ENCODE measurements at places on chromosomes 5 and 9.

GRCh38 chr5:122901346-122901745 is 55.9 kb downstream of the SNX24 start:
- DNase-seq: no peak

DNA sequence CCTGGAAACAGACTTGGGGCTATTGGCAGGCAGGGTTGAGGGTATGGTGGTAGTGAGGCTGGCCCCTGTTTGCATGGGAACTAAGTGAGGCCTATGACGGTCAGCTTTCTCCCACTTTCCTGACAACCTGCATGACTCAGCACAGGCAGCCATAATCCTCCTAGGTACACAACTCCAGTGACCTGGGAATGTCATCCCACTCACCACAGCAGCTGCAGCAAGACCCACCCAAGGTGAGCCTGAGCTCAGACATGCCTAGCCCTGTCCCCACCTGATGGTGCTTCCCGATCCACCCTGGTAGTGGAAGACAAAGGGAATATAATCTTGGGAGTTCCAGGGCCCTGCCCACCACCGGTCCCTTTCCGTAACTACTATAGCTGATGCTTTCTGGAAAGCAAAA is 178.7 kb downstream of the NDUFS4 start:
- no peak for DNase-seq

GRCh38 chr9:121598167-121598964 is 53.1 kb upstream of the DAB2IP start:
- DNase-seq: no peak

DNA sequence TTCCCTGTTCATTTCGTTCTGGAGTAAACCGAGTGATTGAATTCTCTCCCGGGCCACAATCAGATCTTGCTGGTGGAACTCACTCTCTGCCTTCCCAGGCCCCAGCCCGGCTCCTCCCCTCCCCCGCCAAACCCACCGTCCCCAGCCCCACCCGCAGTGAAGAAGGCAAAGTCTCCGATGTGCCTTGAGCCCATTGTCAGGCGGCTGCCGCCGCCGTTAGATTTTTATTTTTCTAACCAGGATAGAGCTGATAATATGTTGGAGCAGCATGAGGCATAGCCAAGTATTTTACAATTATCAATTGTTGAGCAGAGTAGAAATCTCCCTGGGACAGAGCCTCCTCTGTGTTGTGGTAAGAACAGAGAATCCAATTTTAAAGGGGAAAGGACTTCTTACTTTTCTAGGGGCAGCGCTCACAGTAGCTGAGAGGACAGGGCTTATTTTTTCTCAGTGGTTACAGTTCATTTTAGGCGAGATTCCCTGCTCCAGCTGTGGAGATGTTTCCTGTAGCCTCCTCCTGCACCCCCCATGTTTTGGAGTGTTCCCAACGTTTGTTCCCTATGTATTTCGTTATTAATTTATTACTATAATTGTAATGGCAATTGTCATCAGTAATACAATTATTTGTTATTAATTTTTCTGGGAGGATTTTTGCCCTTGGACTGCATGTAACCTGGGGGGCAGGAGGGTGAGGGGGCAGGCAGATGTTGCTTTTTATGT is 1.3 kb downstream of the PSAT1 start:
- DNase-seq: no peak

GRCh38 chr9:41229408-41230401 is 40.6 kb upstream of the ZNG1F start:
- no peak for DNase-seq

DNA sequence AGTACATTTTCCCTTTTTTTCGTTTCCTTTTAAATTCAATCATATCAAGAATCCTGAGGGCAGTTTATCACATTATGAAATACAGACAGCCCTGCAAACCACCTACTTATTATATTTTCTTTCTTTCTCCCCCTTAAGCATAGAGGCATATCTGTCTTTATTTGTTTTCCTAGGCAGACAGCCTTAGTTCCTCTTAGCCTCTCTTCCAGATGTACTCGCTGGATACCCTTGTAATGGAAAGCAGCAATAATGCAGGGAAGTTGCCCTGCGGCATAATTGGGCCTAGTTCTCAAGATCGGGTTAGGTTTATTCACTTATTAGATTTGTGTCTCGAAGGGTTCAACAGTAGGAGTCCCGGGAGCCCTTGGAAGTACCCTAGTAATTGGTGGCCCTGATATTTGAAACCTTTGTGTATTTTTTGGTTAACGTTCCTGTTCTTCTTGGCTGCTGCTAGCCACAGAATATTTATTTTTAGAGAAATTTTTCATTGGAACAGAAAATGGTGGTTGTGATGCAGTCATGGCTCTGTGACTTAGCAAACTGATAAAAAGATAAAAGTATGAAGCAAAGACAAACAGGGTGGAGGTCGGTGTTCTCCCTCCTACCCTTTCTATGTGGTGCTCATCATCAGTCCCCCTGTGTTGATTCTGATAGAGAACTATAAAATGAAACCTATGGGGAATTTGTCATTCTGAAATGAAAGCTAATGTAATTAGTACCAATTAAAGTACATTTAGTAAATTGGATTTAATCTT is 6.4 kb downstream of the TLE4 start:
- DNase-seq: no peak

- no peak for DNase-seq
These were observed 20.3 kb downstream of the RALGDS start for GRCh38 chr9:133100506-133101355.

GRCh38 chr5:99460701-99461100 is 531.9 kb upstream of the CHD1 start:
- DNase-seq: no peak

DNA sequence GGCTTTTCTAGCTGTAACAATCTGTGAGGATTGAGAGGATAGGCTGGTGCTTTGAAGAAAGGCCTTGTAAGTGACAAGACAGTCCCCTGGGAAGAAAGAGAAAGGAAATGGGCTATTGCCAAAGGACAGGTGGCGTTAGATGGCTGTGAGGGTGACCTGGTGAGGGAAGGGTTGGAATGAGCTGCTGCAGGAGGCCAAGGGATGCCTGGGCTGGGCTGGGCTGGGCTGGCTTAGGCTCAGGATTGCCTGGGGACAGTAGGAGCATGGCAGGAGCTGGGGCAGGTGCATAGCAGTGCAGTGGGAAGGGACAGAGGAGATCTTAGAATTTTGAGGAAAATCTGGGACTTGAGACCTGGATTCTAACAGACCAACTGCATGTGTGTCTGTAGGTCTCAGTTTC is 9.7 kb upstream of the MYOZ3 start:
- no peak for DNase-seq

DNA sequence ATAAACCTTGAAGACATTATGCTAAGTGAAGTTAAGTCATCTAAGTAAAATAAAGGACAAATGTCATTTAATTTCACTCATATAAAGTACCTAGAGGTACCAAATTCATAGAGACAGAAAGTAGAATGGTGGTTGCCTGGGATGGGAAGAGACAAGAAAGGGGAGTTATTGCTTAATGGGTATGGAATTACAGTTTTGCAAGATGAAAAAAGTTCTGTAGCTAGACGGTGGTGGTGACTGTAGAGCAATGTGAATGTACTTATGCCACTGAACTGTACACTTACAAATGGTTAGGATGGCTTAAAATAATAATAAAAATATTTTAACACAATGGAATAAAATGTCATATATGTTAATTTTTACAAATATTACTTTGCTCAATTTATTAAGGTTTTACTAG is 128.0 kb downstream of the MPDZ start:
- DNase-seq: no peak

DNA sequence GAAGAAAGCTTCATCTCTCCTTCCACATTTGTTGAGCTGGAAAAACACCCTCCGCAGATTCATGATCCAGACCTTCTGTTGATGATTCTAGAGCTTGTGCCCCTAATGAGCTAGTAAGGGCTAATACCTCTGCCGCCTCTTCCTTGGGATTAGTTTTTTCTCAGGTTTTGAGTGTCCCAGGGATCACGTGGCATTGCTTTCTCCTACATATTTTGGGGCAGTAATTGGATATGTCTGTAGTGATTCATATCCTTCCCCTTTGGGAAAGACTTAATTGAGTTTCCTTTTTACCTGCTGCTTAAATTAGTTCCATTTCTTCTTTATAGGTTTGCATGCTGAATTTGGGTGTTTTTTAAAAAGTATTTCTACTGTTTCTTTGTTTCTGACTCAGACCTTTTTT is 143.9 kb downstream of the GOLPH3 start:
- DNase-seq: no peak

GRCh38 chr5:139985290-139985689 is 57.8 kb downstream of the NRG2 start:
- DNase-seq: no peak

DNA sequence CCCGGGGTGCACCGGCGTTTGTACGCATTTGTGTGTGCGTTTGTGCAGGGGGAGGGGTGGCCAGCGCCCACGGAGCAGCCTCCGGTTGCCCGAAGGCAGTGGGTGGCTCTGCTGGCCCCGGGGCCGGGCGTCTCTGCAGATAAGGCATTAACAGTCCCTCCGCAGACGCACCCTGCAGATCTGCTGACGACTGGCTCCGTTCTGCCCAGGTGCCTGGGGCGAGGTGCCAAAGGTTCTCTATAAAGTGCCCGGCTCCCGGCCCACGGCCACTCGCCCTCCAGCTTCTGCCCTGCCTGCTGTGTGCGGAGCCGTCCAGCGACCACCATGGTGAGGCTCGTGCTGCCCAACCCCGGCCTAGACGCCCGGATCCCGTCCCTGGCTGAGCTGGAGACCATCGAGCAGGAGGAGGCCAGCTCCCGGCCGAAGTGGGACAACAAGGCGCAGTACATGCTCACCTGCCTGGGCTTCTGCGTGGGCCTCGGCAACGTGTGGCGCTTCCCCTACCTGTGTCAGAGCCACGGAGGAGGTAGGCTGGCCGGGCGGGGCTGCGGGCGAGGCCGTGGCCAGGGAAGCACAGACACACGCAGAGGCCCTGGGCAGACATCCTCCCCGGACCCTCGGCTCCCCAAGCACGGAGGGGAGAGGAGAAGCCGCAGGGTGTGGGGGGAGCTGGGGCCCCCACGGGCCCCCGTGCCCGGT is at the start of gene SLC6A19:
Gene SLC6A19 (plus strand): TSS at position 269 of the 699 bp plus-strand sequence. CDS start 56 bp downstream, at position 325.
- DNase-seq: no peak

- no peak for DNase-seq
These were observed 4.8 kb downstream of the FAM78A start for GRCh38 chr9:131271506-131271931.

DNA sequence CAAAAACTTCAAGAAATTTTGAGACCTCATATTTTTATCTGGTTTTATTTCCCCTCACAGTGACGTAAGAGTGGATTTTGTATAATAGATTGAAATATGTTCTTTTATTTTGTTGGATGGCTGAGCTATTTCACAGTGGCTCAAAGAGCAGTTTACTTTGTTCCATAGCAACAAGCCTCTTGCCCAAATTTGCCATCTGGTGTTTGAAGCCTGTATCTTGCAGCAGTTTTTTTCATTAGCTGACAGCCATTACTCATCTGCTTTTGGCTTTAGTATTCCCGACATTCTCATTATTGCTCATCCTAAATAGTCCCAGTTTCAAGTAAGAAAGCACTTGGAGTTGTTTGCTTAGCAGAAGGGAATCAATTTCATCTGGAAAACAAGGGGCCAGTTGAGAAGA is 36.3 kb downstream of the GDA start:
- DNase-seq: no peak

- no peak for DNase-seq
These were observed 370.1 kb downstream of the BNC2 start for GRCh38 chr9:16500386-16500785.

GRCh38 chr5:8094304-8094703 is 225.4 kb downstream of the MTRR start:
- no peak for DNase-seq

Data from stimulated activated CD4-positive, alpha-beta T cell treated with anti-CD3 and anti-CD28 coated beads, Interleukin-1b, Interleukin-23, amount 100 ng/mL, for 24 hours (primary cell).